ENCODE measurements at places on chromosomes 4 and X. TPM values are rescaled to one million over a fixed set of nuclear protein-coding genes. Genes with fewer than 3 reads are reported as not detected.

NDUFA1 gene
- total RNA-seq: 40.5 TPM

CC2D2A gene
- 20.5 TPM for total RNA-seq

ZNF711 gene
- total RNA-seq: 0.87 TPM

TMEM47 gene
- 43.2 TPM for total RNA-seq

CCDC160 gene
- total RNA-seq: 0.25 TPM

CTAG1B gene
- not detected for total RNA-seq

PPAT gene
- 26.5 TPM for total RNA-seq

VCX3B gene
- not detected for total RNA-seq

TMSB15A gene
- total RNA-seq: 8.7 TPM

FGG gene
- total RNA-seq: not detected

GPR119 gene
- not detected for total RNA-seq

TCEAL6 gene
- total RNA-seq: not detected

TCEANC gene
- total RNA-seq: 3.2 TPM

PTTG2 gene
- total RNA-seq: 0.37 TPM

All from uterine smooth muscle cell (primary cell).